ENCODE measurements at places on chromosomes 6 and 20.

DNA sequence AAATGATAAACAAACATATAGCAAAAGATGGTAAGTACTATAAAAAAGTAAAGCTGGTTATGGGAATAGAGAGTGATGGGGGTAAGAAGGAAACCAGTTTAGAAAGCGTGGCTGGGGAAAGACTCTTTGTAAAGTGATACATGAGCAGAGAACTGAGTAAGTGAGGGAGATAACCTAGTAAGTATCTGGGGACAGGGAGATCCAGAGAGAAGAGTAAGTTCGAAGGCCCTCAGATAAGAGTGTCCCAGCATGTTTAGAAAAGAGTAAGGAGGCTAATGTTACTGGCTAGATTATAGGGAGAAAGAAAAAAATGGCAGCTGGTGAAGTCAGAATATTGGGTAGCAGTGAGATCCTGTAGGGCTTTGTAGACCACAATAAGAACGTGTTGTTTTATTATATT lies 50.7 kb upstream of the HBS1L start:
- no peak for DNase-seq

- DNase-seq = no peak
Measured at GRCh38 chr6:166019214-166019613, 148.4 kb downstream of the TBXT start.

GRCh38 chr6:10458287-10458686 lies 43.4 kb upstream of the TFAP2A start:
- no peak for DNase-seq

DNA sequence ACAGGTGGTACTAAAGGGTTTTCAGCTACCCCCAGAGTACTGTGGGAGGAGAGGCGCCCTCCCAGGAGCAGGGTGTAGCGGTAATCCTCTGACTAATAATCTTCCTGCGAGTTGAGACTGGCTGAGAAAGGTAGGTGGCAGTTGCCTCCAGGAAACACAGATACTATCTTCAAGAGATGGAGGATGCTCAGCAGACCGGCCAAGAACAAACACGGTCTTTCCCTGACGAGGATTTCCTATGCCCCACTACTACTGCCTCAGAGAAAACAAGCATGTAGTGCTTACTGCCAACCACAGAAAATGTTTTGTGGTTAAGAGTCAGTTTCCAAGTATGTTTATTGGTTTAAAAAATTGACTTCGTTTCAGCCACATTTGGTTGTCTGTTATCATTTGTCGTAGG lies 26.8 kb downstream of the C6orf89 start:
- DNase-seq = no peak

DNA sequence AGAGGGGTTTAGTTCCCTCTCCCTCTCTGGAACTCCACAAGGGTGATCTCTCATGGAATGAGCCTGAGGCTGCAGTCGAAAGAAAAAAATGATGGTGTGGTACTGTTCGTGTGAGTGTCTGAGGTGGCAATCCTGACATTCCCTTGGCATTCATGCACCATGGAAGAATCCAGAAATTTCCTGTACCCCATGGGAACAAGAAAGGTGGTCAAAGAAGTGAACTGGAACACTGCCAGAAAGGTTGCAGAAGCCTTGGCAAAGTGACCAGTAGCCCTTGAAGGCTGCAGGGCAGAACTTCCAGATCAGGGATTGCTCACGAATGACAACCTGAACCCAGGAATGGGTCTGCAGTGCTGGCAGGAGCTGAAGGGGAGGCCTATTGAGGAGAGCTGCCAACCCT lies 394.7 kb downstream of the CD83 start:
- no peak for DNase-seq

Data from GM23338 (cell line).